ENCODE measurements at places on chromosomes 1 and 21.

- DNase-seq, result peak; percentile 80
These were observed 84.4 kb downstream of the NKAIN1 start for GRCh38 chr1:31155216-31155806.

GRCh38 chr1:68049941-68050878 lies at the start of gene DIRAS3:
TSS of gene DIRAS3 (minus strand) at chr1:68050627. CDS start at chr1:68047297, 3,330 bp downstream.
- DNase-seq, result peak; percentile 7

DNA sequence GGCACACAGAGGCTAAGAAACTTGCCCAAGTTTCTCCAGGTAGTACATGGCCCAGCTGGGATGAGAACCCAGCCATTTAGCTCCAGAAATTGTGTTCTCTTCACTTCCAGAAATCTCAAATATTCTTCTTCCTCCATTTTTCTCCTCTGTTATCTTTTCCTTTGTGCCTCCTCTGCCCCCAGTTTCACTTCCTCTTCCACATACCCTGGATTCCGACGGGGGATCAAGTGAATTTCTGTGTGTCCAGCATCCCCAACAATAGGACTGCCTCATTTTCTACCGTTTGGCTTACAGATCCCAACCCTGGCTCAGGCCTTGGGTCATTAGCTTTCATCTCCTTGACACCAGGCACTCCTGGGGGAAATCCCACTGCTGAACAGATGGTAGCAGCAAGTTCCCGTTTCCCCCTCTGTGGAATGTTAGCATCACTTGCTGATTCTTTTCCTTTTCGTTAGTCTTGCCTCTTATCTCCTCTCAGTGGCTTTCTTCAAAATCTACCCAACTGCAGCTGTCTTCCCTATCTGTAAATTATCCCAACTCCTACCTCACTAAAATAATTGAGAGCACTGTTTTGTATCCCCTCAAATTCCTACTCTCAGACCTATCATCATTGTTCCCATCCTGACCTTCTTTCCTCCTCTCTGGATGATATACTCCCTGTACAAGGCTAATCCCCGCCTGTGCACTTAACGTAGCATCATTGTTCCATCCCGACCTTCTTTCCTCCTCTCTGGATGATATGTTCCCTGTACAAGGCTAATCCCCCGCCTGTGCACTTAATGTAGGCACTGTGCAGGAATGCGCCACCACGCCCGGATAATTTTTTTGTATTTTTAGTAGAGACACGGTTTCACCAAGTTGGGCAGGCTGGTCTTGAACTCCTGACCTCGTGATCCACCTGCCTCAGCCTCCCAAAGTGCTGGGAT lies 36.5 kb downstream of the SCCPDH start:
- no peak for DNase-seq

GRCh38 chr21:16169779-16170178 lies 440.0 kb downstream of the USP25 start:
- no peak for DNase-seq

- DNase-seq, result no peak
These were observed 164.0 kb upstream of the ARHGEF16 start for GRCh38 chr1:3290438-3290837.

- no peak for DNase-seq
These were observed 426.7 kb upstream of the RUNX1 start for GRCh38 chr21:35475762-35476161.

DNA sequence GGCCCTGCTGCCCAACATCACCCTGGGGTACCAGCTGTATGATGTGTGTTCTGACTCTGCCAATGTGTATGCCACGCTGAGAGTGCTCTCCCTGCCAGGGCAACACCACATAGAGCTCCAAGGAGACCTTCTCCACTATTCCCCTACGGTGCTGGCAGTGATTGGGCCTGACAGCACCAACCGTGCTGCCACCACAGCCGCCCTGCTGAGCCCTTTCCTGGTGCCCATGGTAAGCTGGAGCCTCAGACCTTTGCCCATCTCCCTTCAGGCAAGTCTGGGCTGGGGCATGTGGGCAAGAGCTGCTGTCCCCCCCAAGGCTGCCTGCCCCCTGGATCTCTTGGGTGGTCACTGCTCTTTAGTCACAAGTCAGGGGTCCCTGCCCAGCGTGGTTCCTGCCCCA lies 8.8 kb upstream of the ZBTB48 start:
- DNase-seq, result no peak

GRCh38 chr1:222974496-222974895 lies 159.7 kb downstream of the DISP1 start:
- DNase-seq, result no peak

- no peak for DNase-seq
These were observed 121.2 kb upstream of the HMGB4 start for GRCh38 chr1:33742663-33743062.

DNA sequence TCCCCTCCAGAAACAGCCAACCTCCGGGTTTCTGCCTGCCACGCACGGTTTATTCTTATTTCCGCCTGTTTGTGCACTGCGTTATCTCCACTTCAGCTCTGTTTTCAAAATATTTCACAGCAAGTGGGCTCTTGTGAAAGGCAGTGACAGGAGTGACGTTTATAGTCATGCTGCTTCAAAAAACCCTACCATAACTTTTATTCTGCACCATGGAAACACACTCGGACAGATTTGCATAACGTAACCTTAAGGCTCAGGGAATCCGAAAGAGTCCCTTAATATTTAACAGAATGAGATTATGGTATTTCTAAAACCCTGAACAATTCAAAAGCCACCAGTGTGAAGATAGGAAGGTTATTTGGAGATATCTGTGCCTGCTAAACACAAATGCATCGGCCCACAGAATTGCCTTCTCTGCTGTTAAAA lies 782 bp upstream of the SDE2 start:
- no peak for DNase-seq

DNA sequence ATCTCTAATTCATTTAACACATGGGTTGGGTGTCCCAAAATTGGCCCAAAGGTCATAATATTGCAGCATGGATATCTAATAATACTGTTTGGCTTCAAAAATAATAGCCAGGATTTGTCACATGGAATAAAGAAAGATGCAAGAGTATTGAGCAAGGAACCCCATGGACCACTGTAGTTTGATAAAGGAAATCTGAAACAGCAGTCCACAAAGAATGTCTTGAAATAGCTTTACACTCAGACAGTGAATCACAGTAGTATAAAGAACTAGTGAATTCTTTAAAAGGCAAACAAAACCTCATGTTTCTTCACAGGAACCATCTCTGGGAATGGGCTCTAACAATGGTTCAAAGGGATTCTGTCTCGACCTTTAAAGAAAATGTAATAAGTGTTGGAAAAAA lies 576.1 kb upstream of the ZRANB2 start:
- no peak for DNase-seq

GRCh38 chr1:53332186-53332564 lies 4.3 kb upstream of the LRP8 start:
- no peak for DNase-seq

DNA sequence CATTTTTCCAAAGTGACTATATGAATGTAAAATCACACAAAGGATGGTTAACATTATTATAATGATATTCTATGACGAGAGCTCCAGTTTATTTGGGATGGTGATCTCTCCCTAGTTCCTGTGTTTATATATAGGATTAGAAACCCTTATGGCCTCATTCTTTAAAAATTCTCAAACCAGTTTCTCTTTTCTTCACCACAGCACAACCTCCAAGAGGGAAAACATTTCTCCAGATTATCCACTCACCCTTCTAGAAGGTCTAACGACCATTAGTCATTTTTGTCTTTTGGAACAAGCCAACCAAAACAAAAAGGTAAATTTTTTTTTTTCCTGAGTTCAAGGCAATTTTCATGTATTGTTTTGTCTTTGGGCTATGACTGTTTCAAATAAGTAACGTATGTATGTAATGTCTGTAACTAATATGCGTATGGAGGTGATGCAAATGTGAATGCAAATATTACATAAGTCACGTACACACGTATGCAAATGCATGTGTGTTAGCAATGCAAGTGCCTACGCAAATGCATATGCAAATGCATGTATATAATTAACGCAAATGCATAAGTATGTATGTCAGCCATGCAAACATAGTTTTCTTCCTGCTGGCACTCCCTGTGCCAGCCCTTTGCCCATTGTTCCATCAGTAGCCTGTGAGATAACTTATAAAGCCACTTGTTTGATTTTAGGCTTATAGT lies 72.5 kb upstream of the MORC3 start:
- DNase-seq, result no peak

DNA sequence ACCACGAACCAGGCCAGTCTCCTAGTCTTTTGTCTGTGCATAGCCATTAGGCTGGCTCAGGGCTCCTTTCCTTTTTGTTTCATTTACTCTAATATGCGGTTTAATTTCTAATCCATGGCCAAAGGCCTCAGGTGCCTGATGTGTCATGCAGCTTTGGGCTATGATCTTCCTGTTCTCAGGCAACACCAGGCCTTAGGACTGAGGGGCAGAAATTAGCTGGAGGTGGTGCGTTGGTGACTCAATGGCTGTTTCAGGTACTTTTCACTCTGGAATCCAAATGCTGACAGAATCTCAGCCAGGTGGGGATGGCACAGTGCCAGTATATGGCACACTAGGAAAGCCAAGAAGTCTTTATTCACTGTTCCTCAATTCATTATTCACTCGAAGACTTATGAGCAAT lies 105.3 kb downstream of the CACNA1E start:
- no peak for DNase-seq

DNA sequence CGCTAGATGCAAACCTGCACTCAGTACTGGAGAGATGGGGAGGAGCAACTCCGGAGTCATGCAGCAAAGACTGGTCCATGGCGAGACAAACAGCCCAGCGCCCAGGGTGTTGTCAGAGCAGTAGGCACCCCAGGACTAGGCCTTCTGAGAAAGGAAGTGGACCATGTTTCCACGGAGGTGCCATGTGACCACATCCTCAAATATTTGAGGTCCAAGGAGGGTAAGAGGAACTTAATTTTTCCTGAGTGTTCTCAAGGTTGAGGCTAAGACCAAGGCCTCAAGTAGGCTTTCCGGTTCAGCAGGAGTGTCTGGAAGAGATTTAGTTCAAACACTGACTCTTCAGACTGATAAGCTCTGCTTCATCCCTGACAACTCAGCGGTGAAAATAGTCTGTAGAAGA lies 186.2 kb downstream of the RHOU start:
- DNase-seq, result no peak

DNA sequence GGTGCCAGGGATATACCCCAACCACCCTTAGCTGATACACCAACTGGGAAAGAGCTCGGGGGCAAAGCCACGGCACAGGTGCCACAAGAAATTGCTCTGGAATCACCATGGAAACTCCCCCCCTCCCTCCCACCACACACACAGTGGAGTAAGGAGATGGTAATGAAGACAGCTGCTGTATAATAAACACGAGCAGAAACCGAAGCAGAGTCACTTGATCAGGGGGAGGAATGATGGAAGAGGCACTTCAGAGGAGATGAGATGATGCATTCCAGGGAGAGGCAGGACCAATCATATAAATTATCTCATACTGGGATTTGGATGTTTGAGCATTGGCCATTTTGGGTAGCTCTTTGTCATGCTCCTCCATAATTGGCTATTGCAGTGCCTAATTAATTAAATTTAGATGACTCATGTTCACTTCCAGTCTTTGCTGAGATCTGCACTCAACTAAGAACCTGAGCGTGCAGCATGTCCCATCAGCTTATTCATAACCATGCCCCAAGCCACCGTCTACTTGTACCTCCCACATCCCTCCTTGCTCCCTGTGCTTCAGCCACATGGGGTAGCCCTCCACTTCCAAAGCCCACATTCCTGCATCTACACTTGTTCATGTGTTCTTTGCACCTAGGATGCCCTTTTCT lies 189.5 kb downstream of the ZSCAN20 start:
- DNase-seq, result no peak

DNA sequence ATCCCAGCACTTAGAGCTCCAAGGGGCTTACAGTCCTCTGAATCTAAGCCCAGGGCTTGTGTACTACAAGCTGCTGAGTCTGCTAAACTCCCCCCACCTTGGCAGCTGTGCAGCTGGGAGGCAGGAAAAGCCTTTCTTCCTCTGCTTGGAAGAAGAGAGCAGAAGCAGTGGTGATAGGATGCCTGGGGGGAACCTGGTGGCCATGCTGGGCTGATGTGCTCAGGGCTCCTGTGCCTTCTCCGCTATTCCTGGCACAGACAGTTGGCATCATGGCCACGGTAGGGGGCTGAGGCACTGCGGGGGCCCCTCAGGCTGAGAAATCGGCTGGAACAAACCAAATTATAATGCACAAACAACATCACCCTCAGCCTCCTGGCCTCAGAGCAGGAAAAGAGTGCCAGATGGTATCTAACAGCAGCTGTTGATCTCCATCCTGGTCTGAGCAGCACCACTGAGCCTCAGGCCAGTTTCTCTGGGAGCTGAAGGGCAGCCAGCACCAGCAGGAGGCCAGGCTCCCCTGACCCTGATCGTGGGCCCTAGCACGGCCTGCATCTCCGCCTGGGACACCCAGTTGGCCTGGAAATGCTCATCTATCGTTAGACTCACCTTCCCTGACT lies 35.8 kb downstream of the ECE1 start:
- DNase-seq, result no peak

GRCh38 chr1:195173753-195174152 lies 1434.5 kb downstream of the KCNT2 start:
- DNase-seq, result no peak

GRCh38 chr1:226033991-226034390 lies 28.5 kb upstream of the H3-3A start:
- no peak for DNase-seq

- DNase-seq, result no peak
These were observed 21.6 kb downstream of the C2CD2 start for GRCh38 chr21:41932191-41932575.

DNA sequence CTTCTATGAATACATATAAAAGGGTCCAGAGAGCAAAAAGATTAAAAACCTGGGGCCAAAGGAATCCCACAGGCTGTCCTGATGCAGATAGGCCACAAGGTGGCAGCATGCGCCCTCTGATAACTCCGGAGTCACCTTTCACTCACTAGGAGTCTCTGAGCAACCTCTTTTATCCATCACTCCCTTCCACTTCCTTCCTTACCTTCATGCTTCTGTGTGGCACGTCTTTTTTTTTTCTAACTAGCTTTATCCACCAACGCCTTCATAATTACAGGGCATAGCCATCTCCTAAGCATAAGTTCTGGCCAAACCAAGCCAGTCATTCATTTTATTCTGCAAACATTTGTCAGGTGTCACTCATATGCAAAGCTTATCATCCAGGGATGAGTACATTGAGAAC lies 3.9 kb upstream of the PGLYRP4 start:
- DNase-seq, result peak; percentile 35

GRCh38 chr21:26070822-26071425 lies 99.6 kb downstream of the APP start:
- peak; percentile 25 for DNase-seq

DNA sequence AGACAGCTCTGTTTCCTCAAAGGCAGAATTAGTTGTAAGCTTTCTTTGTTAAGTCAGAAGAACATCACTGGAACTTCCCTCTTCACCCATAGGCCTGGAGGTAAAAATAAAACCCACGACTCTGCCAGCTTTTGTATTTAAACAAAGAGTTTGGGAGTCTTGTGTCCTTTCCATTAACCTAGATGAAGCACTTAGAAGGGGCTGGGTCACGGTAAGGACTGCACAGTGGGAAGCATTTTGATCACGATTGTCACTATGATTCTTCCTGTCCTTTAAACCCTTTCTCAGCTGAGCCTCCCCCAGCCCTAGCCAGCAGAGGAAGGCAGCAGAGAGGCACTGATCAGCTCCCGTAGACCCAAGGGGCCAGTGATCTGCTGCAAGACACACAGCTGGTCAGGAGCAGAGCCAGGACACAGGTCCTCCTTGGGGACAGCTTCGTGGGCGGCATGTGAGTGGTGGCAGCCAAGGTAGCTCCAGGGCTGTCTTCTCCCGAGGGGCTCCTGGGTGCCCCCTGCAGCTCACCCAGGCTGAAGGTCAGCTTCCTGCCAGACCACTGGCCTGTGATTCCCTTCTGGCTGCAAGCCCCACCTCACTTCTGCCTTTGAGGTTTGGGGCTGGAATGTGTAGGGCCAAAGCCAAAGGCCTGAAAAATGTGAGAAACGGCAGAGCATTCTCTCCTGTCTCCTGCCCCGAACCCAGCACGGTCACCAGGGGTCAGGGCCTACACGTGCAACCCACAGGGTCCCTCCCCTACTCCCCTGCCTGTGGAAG lies 4.0 kb upstream of the LAPTM5 start:
- DNase-seq, result no peak

Data from T-helper 2 cell treated with Interferon-gamma antibody and Interleukin-4, amounts not matched to agents 5 μg/mL and 100 μg/mL, for 36 hours (primary cell).